ENCODE measurements at places on chromosomes 4 and X.

DNA sequence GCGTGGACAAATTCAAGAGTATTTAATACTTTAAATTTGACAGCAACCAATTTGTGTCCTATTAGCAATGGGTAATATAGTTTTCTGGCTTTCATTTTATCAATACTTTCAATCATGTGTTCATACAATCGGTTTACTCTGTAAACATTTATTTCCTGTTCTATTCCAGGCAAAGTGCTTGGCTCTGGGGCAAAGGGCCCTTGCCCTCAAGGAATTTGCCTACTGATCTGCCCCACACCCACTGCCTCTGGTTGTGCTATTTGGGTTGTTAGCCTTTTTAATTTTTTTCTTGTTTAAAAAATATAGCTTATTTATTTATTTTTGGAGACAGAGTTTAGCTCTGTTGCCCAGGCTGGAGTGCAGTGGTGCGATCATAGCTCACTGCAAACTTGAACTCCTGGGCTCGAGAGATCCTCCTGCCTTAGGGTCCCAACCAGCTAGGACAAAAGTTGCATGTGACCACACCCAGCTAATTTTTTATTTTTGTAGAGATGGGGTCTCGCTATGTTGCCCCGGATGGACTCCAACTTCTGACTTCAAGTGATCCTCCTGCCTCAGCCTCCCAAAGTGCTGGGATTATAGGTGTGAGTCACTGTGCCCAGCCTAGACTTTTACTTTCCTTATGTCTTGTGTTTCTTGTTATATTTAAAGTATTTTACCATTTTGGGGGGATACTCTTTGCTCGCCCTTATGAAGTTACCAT lies 30.7 kb upstream of the CBR4 start:
- DNase-seq = no peak

DNA sequence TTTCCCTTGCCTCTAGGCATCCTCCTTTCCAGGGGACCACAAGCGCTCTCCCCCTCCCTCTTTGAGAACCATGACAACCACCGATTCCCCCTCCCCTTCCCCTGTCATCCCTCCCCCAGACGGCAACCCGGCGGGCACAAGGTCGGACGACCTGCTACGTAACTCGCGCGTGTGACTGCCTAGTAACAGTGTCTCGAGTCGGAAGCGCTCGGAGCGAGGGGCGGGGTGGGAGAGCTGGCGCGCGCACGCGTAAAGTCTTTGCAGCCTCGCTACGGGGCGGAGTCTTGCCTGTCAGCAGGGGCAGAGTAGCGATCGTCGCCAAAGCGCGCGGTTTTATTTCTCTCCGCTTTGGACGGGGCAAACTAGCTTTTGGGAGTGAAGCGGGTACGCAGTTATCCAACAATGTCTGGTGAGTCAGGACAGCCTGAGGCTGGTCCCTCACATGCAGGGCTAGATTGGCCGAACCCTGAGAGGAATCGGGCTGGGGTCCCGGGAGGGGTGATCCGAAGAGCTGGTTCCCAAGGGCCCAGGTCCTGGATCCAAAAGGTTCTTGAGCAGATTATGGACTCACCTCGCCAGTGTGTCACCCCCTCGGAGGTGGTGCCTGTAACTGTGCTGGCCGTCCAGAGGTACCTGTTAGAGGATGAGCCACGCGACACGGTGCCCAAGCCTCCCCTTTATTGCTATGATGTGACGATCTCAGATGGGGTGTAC lies at the start of gene RADX:
RADX (plus strand) TSS at position 300 of the 714 bp plus-strand sequence; CDS start at position 403, 103 bp downstream.
- DNase-seq = peak; percentile 69

DNA sequence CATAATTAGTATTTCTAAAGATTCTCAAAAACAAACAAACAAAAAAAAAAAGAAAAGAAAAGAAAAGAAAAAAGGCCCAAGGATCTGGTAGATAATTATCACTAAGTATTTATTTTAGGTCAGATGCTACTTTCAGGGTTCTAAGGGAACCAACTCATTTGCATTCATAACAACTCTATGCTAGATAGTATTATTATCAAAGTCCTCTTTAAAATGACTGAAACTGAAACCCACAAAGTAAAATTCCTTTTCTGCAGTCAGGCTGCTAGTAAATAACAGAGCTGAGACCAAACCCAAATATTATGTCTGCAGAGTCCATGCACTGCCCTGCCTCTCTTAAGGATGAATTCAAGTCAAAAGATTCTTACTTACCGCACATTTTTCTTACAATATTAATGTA lies 38.3 kb upstream of the MAPK10 start:
- no peak for DNase-seq

- no peak for DNase-seq
Observed at GRCh38 chr4:7073526-7074390, 5.9 kb upstream of the GRPEL1 start.

GRCh38 chr4:123699880-123700771 lies 303.5 kb downstream of the SPRY1 start:
- no peak for DNase-seq

- DNase-seq = no peak
Observed at GRCh38 chr4:27515140-27515539, 654.5 kb downstream of the STIM2 start.

Data from activated gamma-delta T cell treated with anti-CD3 and anti-CD28 coated beads, Interleukin-2, amount 50 U/mL, for 16 hours (primary cell).